Stimulated activated CD8-positive, alpha-beta memory T cell treated with anti-CD3 and anti-CD28 coated beads, Interleukin-7, amount 100 ng/mL, for 48 hours (primary cell): ENCODE measurements at places on chromosomes 1 and 21.
A peak's percentile ranks its signal among the peaks of the same experiment; 100 is the strongest.

- no peak for DNase-seq
Measured at GRCh38 chr1:10901891-10902805, 105.7 kb upstream of the CASZ1 start.

DNA sequence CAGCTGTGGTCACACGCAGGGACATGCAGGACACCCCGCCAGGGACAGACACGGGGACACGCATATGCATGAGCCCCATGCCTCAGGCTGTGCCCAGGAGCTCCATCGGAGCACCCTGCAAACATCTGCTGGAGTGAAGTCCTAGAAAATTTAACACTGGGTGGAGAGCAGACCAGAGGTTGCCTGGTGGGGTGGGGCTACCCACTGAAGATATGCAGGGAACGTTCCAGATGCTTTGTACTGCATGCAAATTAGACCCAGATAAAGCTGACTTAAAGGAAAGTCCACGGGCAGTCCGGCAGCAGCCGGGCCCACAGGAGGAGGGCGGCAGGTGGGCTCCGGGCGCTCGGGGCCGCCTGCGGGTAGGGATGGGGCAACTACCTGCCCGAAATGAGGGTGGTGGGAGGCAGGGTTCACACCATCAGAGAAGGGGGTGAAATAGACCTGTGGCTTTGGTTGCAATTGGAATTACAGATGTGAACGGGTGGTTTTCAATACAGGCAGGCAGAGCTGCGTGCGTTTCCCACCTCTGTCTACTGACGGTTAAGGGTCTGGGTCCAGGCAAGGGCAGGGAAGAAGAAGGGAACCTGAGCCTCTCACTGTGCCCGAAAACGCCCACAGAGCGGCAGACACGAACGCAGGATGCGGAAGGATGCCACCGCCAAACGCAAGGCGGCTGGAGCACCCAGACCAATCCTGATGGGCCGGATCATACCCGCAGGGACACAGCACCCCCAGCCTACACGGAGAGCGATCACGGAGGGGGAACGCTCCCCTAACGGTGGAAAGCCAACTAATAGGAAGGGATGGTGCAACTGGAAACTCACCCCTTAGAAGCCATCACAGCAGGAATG, 21.0 kb downstream of the CFAP74 start:
- no peak for DNase-seq

GRCh38 chr1:176745945-176746344, 283.0 kb downstream of the PAPPA2 start:
- no peak for DNase-seq

DNA sequence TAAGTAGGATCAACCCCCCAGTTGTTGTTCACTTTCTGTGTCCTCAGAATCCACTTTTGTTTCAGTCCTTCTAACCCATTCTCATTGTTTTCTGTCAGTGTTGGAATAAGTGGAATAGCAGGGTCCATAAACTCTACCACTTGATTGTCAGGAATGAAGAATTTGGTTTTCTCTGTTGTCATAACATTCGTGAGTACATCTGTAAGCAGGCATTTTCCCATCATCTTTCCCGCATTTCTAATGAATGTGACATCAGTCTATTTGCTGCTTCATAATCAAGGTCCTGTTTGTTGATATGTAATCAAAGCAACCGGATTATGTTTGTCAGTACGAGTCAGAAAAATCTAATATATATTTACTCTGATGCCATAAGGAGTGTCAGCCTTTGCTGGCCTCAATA, 147.1 kb downstream of the KIF26B start:
- DNase-seq = no peak

DNA sequence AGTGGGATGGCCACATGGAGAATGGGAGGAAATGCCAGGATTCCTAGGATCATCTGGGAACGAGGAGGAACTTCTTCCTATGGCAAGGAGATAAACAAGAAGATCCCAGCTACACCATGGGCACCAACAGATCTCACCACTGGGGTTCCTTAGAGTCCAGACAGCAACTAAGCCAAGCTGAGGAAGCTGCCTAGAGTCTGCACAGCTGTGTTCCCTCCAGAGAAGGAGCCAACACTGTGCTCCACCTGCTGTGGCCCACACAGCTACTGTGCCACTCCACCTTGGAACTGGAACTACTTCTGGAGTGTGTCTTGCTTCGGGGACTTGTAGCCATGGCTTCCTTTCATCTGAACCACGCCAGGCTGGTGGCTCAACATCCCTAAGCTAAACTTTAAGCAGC, 6.0 kb downstream of the IFNAR1 start:
- no peak for DNase-seq

DNA sequence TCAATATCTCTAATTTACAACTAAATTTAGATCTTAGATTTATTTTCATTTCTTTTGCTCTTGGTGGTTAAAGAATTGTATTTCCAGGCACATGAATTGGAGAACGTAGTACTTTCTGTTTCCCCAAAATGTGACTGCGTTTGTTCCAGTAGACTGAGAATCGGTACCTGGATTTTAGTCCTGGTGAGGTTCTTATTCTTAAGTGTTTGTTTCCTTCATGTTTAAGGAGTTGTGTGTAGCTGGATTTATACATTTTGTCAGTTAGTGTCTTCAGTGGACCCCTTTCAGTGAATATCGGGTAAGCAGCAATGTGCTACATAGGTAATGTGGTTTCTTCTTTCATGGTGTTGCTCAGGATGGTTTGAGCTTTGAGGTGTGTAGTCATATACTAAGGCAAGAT, 6.8 kb downstream of the MIER1 start:
- DNase-seq = no peak

DNA sequence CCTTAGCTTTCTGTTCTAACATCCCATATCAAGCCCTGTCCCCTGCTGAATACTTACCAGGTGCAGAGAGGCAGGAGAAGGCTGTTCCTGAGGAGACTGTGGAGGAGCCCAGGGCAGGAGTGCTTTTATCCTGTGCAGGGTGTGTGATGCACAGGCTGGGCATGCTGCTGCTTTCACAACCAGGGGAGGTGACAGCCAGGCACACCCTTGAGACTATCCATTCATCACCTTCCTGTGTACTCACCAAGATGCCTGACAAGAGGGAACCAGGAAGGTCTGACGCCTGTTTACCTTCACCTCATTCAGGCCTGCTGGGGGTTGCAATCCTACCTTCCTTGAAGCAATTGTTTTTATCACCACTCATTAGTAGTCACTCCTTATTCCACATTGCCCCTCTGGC, at the start of gene LCE3E:
Gene LCE3E (minus strand): TSS at position 100 of the 400 bp plus-strand sequence. CDS start 572 bp downstream, outside the sequence.
- no peak for DNase-seq

- no peak for DNase-seq
Measured at GRCh38 chr1:57272150-57272549, 151.7 kb downstream of the DAB1 start.

- no peak for DNase-seq
Measured at GRCh38 chr1:44497422-44498170, 92.5 kb downstream of the RNF220 start.

DNA sequence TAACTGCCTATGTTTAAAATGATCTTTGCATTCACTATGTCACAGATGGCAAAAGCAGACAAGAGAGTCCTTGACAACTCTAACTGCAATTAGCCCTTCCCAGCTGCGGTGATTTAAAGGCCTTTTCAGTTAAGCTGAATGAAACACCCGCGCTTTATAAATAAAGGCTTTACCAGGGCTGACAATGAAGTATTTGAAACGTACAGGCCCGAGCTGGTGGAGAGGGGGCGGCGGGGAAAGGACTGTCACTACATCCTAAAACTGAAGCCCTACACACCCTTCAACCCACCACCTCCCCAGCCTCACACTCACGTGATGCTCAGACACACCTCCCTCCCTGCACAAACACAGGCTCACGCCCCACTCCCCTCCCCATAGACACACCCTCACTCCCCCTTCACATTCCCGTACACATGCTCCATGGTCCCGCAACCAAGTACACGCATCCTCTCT, 45.5 kb downstream of the GRIK3 start:
- DNase-seq = no peak

DNA sequence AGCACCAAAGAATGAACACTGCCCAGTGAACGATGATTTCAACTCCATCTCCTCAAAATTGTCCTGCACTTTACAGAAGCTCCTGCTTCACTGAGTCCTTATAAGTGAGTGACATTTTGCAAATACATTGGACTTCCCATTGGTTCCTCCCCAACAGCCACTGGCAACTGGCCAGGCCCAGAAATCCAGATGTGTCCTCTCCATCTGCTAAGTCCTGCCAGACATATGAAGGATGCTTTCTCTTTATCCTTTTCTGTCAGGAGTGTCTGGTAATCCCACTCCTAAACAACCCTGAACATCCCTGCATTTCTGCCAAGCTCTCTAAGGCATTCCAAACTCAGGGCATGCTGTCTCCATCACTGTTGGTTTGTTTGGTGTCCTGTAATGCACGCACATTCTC, 271.8 kb downstream of the RRAGC start:
- no peak for DNase-seq

- DNase-seq = no peak
Measured at GRCh38 chr21:41168391-41169257, 664 bp downstream of the BACE2 start.

DNA sequence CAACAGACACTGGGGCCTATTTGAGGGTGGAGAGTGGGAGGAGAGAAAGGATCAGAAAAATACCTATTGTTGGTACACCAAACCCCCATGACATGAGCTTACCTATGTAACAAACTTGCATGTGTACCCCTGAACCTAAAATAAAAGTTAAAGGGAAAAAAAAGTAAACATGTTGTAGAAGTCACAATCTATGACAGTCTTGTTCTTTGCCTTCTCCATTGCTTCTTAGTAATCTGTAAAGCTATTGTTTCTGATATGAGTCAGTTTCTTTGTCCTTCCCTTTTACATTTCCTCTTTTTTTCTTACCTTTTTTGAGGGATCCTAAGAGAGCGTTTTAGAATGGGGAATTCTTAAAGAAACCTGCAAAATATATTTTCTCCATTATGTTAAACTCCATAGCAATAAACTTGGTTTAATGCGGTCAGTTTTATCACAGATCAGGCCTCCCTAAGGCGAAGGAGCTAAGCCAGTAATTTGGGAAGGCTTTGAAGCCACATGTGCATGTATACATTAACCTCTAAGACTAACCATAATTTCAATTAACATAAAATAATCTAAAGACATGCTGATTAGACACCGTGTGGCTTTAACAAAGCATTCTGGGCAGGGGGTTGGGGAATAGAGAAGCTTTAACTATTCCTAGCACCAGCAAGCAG, 77.8 kb upstream of the C1orf105 start:
- no peak for DNase-seq

DNA sequence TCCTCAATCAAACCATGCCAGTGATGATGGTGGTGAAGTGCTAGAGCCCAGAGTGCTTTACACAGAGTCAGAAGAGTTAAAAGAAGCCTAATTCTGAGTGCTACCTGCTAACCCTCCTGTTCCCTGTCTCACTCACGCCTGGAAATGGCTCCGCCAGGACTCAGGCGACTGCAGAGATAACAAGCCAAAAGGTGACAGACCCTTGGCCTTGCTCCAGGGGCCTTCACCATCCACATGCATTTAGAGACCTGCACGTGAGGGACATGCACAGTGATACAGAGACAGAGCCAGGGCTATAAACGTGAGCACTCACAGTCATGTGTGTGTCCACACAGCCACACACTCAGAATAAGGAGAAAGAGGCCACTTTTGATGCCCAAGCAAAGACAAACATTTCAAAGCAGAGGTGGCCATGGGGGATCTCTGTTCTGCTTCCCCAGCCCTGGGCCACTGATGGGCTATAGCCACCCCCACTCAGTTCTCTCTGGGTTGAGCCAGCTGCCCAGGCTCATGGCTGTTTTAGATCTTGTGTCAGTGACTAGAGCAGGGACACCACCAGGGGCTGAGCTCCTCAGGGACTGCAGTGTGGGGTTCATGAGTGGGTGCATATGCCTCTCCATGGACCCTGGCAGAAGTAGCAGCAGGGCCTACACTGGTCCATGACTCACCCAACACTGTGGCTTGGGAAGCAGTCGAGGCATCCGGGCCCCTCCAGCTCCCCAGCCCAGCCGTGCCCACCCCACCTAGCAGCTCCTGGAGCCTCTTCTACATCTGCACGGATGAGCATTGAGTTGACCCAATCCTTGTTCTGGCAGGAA, 117.2 kb downstream of the EPHB2 start:
- DNase-seq = no peak

DNA sequence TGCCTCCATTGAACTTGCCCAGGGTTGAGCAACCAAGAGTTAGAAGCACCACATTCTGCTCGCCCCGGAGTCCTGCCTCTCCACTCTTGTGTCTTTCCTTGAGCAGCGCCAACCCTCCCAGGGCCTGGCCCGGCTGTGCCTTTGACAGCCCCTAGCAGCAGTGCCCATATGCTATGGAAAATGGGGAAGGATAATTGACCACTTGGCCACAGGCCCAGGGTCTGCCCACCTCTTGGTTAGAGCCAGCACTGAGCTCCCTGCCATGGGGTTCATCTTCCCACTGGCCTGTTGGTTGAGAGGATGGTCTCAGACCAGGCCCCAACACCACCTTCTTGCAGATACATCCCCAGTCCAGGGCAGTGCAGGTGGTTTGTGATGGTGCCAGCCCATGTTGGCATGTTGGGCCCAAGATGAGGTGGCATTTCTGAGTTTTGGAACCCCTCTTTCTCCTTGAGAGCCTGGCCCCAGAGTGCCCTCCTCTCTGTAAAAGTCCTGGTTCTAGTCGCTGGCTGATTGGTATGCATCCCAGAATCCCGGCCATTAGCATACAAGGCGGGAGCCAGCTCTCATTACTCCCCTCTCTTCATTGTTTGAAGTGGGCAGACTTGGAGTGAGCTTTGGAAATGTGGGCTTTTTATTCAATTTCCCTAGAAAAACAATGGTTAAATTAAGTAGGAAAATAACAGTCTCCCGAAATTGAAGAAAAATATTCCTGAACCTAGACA, 7.6 kb downstream of the ARHGEF10L start:
- no peak for DNase-seq

- peak; percentile 37 for DNase-seq
Measured at GRCh38 chr1:160576390-160576789, 2.9 kb downstream of the CD84 start.
